Stromal cell of bone marrow (primary cell): ENCODE measurements at places on chromosomes 12 and 14.

DNA sequence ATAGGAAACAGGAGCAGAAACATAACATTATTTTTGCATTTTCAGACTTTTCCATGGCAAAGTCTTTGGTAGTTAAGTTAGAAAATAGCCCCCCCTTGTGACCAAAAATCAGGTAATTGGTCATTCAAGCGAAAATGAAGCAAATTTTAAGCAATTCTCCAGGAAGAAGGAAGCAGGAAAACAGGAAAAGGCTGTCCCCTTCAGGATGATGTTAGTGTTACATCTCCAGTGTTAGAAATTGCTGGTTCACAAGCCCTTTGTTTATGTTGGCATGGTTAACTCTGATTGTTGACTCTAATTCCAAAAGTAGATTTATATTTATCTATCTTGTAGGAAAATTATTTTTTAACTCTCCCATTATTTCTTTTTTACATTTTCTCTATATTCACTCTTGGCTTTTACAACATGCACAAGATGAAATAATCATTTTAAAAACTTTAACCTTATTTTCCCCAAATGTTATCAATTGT lies 18.8 kb upstream of the GAS2L3 start:
- DNase-seq, result peak; percentile 85

GRCh38 chr14:95577870-95578269 lies 43.0 kb downstream of the GLRX5 start:
- no peak for DNase-seq

- DNase-seq, result no peak
Measured at GRCh38 chr12:90020881-90021280, 312.2 kb upstream of the ATP2B1 start.

DNA sequence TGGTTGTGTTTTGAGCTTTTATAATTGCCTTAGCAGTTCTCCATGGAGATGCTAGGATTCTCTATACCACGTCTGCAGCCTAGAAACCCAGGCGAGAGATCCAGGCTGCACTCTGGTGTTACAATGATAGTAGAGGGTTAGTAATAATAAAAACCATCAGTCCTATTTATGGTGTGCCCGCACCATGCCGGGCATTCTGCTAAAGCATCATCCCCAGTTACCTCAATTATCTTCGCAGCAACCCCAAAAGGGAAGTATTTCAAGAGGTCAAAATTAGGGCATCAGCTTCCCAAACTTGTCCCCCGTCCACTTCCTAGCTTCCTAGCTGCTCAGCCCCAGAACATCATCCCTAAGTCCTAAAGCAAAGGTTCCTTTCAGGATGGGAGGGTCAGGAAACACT lies 3.2 kb downstream of the SYNE3 start:
- no peak for DNase-seq

DNA sequence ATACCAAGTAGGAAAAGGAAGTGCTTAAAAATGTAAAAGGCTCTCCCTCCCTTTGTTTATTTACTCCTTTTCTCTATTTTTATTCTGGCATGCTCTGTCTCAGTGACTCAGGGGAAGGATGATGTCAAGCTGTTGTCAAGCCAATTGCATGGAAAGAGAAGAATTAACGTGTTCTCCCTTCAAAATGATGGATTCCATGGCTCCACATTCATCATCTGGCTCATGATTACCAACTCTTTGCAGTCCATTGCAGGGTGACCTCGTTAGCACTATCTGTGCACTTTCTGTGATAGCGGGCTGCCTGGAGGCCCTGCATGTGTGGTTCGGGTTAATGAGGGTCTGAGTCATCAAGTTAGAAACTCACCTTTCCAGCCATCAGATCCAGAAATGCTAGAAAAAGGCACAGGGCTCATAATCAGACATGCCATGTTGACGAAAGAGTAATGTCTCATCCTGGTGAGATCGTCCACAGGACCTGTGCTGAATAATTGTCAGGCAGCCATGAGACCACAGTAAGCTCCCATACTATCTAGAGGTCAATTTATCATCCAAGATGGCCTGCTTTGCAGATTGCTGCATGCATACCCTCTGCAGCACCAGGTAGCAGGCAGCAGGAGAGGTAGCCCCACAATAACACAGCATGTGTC lies 79.2 kb upstream of the BTG1 start:
- DNase-seq, result peak; percentile 56

DNA sequence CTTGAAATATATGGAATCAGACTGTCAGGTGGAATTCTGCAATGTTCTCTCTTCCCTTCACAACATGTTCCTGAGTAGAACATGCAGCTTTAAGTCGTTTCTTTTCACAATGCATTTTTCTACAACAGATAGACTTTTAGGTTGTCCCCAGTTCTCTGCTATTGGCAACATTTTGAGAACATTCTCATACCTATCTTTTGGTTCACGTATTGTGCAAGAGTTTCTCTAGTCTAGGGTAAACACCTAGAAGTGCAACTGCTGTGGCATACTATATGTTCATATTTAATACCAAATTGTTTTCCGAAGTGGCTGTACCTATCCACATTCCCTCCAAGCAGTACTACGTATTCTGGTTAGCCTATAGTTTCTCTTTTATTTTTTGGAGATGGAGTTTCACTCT lies 32.1 kb downstream of the PPTC7 start:
- no peak for DNase-seq
